ENCODE measurements at places on chromosomes 7 and 10.
A peak's percentile ranks its signal among the peaks of the same experiment; 100 is the strongest.

GRCh38 chr7:2803342-2803692 is 40.8 kb downstream of the GNA12 start:
- no peak for DNase-seq

GRCh38 chr10:116774728-116775151 is 32.4 kb upstream of the HSPA12A start:
- no peak for DNase-seq

DNA sequence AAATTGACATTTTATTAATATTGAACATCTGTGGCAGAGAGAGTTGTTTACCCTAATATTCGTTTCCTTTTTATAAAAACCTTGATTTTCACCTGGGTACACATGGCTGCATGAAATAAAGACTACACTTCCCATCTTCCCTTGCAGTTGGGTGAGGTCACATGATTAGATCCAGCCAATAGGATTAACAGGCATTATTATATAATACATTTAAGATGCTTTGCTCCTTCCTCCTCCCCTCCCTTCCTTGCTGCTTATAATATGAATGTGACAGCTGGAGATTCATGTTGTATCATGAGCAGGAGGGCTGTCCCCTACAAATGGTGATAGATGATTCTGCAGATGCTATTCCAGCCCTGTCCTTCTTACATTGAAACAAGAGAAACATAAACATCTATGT is 146.6 kb downstream of the SH2D4B start:
- no peak for DNase-seq

DNA sequence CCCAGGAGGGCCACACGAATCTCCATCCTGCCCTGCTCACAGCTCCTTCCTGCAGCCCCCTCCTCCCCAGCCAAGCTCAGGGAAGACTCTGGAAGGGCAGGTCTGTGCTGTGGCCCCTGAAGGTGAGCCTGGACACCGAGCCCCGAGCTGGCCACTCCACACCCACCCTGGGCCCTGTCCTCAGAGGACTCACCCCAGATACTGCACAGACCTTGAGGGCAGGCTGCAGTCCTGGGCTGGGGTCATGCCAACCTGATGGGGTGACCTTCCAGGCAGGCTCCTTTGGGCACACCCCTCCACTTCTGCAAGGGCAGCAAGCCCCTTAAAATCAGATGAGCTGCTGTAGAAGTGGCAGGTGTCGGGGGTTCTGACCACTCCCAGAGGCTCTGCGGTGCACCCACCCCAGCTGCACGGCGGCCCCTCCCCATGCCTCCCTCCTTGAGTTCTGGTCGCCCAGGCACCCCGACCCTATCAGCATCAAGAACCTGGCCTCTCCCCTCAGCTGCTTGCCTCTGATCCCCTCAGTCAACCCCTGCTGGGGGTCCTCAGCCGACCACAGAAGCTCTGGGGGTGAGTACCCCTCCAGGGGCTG is 24.3 kb downstream of the YKT6 start:
- no peak for DNase-seq

DNA sequence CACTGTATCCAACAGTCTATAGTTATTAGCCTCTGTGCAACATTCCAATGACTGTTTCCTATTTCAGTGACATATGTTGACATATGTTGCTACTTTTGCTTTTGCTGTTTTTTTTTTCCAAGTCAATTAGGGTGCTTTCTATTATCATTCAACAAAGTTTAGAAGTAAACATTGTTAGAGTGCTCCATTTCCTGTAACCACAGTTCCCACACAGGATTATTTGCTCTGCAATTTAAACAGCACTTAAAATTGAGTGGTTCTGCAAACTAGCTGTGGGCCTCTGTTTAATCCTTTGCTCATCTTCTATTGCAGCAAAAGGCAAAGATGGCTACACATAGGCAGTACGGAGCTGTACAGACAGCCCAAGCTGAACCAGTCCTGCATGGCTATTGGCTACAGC is 46.5 kb upstream of the PTN start:
- DNase-seq: no peak

GRCh38 chr7:138898255-138898654 is 82.9 kb downstream of the KIAA1549 start:
- DNase-seq: no peak

GRCh38 chr10:119602241-119603095 is 5.7 kb upstream of the TIAL1 start:
- peak; percentile 46 for DNase-seq

- DNase-seq: peak; percentile 41
Measured at GRCh38 chr7:129615018-129615417, 3.5 kb downstream of the NRF1 start.

GRCh38 chr10:2972810-2973209 is 94.5 kb upstream of the PFKP start:
- no peak for DNase-seq

- no peak for DNase-seq
Measured at GRCh38 chr7:78895393-78895792, 558.1 kb downstream of the MAGI2 start.

- no peak for DNase-seq
Measured at GRCh38 chr10:33416209-33416608, 81.7 kb upstream of the NRP1 start.

DNA sequence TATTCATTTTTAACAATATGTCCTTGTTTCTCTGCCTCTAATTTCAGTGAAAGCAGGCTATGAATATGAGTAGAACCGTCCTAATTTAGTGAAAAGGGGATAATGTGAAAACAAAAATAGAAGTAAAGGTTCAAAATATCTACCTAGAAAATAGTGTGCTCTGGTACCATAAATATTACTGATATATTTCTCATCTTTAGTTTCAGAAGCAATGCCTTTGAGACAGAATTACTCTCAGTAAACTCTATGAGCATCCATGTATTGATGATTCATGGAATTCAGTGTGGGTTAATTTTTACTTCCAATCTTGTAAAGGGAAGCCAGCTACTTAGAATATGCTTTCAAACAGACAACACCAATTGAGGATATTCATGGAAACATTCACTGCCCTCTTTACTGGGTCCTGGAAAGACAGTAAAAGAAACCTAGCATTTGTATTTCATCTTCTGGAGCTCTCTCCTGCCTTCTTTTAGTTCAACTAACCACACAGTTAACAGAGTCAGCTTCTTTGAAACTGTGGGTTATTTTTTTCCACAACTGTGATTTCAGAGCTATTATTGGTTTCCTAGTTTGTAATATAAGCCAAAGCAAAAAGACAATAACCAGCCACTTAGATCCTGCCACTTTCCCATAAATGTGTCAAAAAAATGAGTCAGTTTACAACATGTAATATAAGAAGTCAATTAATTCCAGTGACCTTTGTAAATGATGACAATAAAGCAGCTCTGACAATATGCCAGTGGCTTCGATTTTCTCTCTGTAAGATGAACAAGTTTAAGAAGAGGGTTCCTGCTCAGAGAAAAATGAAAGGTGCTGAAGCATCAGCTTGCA is 1.7 kb downstream of the LRRN3 start:
- DNase-seq: no peak

GRCh38 chr7:133822001-133822641 is 305.0 kb upstream of the LRGUK start:
- no peak for DNase-seq

DNA sequence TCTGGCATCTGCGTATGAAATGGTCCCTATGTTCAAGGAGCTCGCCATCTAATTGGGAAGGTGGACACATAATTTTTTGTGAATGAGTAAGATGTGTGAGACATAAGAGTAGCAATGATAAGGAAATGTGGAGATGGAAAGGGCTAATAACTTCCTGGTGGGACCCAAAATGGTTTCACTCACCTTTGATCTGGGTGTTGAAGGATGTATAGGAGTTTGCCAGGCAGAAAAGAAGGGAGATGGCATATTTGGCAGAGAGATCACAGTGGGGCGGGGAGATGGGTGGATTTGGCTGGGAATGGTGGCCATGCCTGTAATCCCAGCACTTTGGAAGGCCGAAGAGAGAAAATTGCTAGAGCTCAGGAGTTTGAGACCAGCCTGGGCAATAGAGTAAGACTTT is 4.5 kb downstream of the POP7 start:
- DNase-seq: no peak

GRCh38 chr7:36116347-36117202 is 36.5 kb upstream of the EEPD1 start:
- no peak for DNase-seq

GRCh38 chr10:35909121-35909720 is 267.1 kb upstream of the FZD8 start:
- DNase-seq: no peak

GRCh38 chr7:137443616-137444015 is 100.1 kb upstream of the PTN start:
- DNase-seq: no peak

DNA sequence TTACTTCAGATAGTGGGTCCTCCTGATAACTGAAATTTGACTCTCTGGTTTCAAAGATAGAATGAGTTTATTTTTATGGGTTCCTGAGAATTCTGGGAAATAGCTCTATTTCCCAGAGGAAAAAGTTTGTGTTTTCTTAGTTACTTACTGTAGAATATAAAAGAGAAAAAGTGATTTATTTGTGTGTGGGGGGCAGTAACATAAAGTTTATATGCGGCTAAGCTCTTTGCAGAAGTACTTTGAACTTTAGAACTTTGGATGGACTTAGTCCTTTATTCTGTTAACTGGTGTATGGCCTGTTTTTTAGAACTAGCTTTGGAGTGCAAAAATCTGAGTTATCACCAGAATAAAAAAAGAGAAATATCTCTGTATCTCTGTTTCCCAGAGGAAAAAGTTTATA is 157.1 kb downstream of the BBS9 start:
- DNase-seq: no peak

GRCh38 chr7:4712281-4713182 is 30.4 kb downstream of the FOXK1 start:
- no peak for DNase-seq

GRCh38 chr7:150801946-150802771 is 1.6 kb downstream of the TMEM176A start:
- no peak for DNase-seq

GRCh38 chr10:878895-879294 is 52.6 kb downstream of the LARP4B start:
- DNase-seq: no peak

DNA sequence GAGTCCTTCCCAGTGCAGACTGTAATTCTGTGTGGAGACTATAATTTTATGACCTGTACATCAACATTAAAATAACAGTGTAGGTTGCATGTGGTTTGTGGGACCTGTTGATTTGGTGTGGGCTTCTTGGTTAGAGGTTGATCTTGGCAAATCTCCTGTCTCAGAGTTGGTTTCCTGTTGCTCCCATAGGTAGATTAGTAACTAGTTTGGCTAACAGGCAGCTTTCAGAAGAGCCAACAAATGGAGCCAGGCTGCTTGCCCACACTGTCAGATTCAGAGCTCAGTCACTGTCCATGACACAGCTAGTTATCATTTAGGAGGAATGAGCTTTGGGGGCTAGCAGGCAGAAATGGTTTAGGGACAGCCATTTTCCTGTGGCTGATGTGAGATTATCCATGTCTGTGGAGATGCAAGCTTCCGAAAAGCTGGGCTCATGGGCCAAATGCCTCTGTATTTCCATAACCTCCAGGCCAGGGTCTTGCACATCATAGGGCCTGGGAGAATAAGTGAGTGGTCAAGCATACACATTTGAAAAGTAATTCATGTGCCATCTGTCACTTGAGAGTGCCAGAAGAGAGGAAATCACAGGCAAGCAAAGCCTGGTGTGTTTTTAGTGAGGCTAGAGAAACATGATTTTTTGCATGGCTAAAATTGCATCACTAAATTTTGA is 33.4 kb downstream of the CCM2 start:
- no peak for DNase-seq

DNA sequence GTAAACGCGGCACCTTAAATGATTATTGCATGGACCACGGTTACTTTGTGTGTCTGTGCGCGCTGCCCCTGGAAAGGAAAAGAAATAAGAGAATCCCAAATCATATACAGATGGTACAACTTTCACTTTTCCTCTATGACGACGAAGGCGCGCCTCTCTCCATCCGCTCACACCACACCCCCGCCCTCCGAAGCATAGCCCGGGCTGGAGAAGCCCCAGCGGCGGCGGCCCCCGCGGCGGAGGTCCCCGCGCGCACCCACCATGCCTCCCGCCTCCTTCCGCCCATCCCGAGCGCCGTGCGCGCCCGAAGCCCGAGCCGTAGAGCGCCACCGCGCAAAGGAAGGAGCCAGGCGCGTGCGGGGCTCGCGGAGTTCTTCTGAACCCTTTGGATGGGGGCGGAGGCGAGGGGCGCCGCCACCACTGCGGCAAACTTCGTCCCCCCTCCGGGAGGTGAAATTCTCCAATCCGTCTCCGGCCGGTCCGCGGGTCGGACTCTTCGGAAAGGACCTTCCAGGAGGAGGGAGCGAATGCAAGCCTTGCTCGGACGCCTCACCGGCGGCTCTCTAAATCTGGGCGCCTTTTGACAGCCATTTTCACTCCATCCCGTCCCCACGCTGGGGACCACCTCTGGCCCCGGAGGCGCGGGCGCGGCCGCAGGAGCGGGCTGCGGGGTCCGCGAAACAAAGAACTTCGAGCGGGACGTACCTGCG is 588 bp downstream of the GLI3 start:
- DNase-seq: no peak

- DNase-seq: no peak
Measured at GRCh38 chr10:33041783-33042437, 83.9 kb upstream of the ITGB1 start.

- DNase-seq: peak; percentile 26
Measured at GRCh38 chr7:150631866-150632864, at the start of gene GIMAP6. TSS of gene GIMAP6 (minus strand) at chr7:150632385. CDS start at chr7:150630142, 2,243 bp downstream.

GRCh38 chr7:156279635-156280034 is 360.9 kb upstream of the RNF32 start:
- DNase-seq: no peak

GRCh38 chr10:13440185-13441061 is 88.4 kb downstream of the BEND7 start:
- DNase-seq: peak; percentile 71

- DNase-seq: no peak
Measured at GRCh38 chr10:24958091-24958720, 5.8 kb upstream of the PRTFDC1 start.

DNA sequence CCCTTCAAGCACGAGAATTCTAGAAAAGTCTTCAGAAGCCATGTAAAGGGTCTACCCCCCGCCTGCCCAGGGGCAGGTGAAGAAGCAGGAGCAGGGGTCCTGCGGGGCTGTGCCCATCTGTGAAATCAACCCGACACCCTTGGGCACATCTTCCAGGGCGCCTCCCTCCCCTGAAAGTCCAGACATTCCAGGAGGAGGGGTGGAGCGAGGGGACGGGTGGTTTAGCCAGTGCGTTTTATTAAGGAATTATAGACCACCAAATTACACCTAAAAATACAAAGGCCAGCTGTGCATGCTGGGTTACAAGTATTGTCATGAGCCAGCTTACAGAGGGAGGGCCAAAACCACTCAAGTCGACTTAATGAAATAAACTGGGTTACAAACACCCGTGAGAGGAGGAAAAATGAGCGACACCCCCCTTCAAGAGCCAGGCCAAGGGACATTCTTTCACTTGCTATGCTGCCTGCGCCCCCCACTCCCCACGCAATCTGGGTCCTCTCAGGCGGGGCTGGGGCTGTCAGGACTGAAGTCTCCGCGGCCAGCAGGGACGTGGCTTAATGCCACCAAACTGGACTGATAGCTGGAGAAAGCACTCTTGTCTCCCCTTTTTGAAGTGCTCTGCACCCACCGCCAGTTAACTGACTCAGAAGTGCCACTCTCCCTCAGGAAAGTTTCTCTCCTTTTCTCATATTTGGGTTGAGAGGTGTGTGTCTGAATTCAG is 360.3 kb downstream of the FRMD4A start:
- no peak for DNase-seq

All from stimulated activated CD4-positive, alpha-beta T cell treated with anti-CD3 and anti-CD28 coated beads, Interleukin-12 subunit alpha, Interleukin-12 subunit beta, amount 100 ng/mL, for 48 hours (primary cell).